ENCODE measurements at places on chromosomes 3 and 15.

DNA sequence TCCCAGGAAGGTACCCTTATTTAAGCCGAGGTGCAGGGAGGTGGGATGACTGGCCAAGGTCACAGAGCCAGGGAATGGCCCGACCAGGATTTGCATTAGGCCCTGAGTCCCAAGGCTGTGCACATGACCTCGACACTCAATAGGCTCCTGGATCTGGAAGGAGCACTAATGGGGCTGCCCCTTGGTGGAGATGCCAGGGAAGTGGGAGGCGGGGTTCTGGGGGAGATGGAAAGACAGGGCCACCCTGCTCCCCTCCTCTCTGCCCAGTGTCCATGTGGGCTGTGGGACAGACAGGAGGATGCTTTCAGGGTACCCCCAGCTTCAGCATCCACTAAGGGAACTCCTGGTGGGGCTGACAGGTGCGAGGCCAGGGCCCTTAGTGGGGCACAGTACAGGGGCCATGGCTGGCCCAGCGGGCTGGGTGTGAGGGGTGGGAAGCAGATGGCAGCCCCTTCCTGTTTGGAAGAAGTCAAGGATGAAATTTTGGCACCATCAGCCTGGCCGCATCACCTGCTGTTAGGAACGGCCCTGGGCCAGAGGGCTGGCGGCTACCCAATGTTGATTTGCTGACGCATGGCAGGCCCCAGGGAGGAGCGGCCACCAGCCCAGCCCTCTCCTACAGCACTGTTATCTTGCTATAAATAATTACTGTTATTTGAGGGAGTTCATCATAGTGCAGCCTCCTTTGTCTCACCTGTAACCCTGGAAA lies 37.3 kb downstream of the ATP2B2 start:
- no peak for DNase-seq

GRCh38 chr3:153036846-153037245 lies 125.2 kb upstream of the RAP2B start:
- no peak for DNase-seq

GRCh38 chr3:123586131-123586530 lies 1.3 kb upstream of the HACD2 start:
- no peak for DNase-seq

GRCh38 chr3:72692990-72693389 lies 155.3 kb downstream of the SHQ1 start:
- DNase-seq = no peak

DNA sequence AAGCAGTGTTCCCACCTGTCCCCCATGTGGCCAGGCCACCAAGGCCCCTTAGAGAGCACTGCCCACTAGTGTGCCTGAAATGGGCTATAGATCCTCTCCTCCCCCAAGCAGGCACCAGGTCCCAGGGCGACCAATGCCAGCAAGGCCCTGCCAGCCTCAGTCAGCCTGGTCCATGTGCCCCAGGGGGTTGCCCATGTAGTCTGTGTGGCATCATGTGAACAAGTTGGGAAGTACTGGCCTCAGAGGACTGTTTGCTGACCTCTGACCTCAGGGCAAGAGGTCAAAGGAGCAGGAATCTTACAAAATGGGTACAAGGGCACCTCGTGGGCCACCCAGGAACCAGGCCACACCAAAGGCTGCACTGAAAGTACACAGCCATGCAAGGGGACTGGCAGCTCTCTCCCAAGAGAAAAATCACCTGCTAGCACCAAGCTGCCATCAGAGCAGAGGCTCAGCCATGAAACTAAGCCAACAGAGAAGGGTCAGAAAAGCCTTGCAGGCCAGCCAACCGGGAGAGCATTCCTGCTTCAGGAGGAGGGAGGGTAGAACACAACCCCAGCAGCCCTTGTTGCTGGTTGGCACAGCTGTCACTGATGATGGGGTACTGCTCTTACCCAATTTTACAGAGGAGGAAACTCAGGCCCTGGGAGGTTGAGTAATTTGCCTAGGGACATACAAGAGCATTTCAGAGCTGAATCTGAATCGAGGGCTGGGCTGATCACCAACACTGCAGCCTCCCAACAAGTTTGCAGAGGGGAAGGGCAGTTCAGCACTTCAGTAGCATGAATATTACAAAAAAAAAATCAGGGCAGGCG lies 5.2 kb upstream of the FURIN start:
- DNase-seq = no peak

All from AG09319 (cell line).